Activated CD4-positive, alpha-beta T cell treated with anti-CD3 and anti-CD28 coated beads for 36 hours (primary cell): ENCODE measurements at places on chromosomes 7 and 10.

- no peak for DNase-seq
Observed at GRCh38 chr7:113083132-113083815, 3.4 kb downstream of the GPR85 start.

GRCh38 chr7:20323595-20323994, 7.1 kb upstream of the ITGB8 start:
- no peak for DNase-seq

- no peak for DNase-seq
Observed at GRCh38 chr7:158778471-158778870, 50.8 kb downstream of the ESYT2 start.

DNA sequence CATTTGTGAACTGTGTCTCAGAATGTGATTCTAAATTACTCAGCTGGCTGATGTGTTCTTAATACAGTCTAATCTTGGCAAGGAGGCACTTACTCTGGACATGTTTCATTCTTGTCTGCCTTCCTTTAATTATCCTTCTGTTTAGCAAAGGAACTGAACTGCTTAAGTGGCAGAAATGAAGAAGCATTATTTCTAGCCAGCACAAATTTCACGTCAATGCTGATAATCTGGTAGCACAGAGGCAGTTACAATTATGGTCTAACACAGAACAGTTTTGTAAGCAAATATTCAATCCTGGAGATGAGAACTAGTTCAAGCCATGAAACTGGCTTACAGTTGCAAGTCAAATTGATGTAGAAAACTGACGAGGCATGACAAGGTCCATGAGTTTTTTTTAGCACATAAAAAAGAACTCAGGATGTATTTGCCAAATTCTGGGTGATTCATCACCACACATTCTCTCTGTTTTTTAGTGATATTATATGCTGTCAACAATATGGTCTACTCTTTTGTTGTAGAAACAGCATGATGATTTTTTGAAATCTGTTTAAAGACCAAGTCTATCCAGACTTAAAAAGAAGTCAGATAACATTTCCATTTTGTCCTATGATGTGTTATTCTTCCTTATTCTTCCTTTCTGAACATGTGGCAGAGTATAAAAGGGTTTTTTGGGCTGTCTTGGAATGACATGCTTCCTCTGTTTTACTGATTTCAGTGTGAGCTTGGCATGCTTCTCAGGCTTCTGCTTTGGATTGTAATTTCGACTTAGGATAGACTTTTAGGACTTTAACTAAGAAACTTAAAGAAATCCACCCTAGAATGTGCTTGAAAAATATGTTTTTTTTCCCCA, 154.8 kb downstream of the DNAJB9 start:
- DNase-seq, result no peak

DNA sequence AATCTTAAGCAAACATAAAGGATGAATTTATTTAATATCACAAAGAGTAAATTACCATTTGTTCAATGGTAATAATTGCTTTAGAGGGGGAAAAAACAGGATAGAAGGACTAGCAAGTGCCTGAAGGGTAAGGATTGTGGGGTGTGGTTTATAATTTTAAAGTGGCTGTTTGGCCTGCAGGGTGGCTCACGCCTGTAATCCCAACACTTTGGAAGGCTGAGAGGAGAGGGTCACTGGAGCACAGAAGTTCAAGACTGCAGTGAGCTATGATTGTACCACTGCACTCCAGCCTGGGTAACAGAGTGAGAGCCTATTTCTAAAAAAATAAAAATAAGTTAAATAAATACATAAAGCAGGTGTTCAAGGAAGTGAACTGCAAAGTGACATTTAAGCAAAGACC, 199.9 kb upstream of the AHR start:
- no peak for DNase-seq

GRCh38 chr10:33653584-33654367, 319.3 kb upstream of the NRP1 start:
- DNase-seq, result no peak

- DNase-seq, result no peak
Observed at GRCh38 chr7:68276725-68277124, 1280.1 kb downstream of the TYW1 start.

DNA sequence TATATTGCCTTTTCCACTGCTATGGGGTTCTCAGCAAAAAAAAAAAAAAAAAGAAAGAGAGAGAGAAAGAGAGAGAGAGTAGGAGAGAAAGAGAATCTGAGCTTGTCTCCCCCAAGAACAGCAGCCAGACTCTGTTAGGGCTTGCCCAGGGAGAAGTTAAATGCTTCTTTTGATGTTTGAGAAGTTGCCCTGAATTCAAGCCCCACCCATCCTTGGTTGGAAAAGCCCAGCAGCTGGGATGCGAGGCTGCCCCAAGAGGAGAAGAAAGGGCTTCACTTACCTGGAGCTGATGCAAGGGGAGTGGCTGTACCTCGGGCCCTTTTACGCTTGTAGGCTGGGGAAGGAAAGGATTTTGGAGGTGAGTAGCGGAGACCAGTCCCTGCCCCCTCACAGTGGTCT, 20.9 kb upstream of the MGMT start:
- DNase-seq, result no peak

- no peak for DNase-seq
Observed at GRCh38 chr7:26319636-26320035, 28.0 kb downstream of the SNX10 start.

DNA sequence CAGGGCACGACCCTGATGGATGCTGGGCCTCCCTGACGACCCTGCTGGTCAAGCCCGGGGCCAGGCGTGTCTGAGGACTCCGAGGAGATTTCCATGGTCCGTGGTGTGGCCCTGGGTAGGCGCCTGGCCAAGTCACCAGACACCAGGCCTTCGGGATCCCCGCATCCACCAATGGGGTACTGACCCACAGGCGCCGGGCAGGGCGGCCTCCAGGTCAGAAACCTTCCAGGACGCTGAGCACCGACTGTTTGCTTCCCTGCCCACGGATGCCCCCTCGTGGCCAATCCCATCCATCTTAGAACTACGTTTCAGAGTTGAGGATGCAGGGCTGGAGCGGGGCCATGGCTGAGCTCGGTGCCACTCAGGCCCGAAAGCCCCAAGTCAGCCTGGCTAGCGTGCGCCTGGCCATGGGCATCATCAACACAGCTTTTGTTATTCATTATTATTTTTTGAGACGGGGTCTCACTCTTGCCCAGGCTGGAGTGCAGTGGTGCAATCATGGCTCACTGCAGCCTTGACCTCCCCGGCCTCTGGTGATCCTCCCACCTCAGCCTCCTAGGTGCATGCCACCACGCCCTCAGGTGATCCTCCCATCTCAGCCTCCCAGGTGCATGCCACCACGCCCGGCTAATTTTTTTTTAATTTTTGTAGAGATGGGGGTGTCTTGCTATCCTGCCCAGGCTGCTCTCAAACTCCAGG, 7.1 kb upstream of the AMZ1 start:
- peak; percentile 79 for DNase-seq

- DNase-seq, result peak; percentile 93
Observed at GRCh38 chr10:17228091-17229015, at the start of gene VIM. Gene VIM, plus strand, starts transcription at chr10:17228241. Its CDS starts 1,182 bp downstream, at chr10:17229423.

GRCh38 chr7:28996836-28997235, 38.7 kb upstream of the TRIL start:
- no peak for DNase-seq

DNA sequence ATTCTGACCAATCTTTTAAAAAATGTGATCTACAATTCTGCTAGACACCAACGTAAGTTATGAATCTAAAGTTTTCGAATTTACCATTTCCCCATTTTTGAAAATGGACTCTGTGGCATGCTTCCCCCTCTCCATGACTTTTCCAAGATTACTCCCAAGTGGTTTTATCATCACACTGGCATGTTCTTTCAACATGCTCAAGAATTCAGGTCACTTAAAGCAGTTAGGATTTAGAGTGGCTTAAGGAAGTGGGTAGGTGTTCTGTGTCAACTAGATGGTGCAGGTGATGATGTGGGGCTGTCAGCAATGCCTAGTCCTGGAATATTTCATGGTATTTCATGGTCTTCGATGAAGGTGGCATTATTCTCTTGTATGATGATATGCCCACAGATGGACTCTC, 164.0 kb upstream of the ASAH2 start:
- DNase-seq, result no peak

DNA sequence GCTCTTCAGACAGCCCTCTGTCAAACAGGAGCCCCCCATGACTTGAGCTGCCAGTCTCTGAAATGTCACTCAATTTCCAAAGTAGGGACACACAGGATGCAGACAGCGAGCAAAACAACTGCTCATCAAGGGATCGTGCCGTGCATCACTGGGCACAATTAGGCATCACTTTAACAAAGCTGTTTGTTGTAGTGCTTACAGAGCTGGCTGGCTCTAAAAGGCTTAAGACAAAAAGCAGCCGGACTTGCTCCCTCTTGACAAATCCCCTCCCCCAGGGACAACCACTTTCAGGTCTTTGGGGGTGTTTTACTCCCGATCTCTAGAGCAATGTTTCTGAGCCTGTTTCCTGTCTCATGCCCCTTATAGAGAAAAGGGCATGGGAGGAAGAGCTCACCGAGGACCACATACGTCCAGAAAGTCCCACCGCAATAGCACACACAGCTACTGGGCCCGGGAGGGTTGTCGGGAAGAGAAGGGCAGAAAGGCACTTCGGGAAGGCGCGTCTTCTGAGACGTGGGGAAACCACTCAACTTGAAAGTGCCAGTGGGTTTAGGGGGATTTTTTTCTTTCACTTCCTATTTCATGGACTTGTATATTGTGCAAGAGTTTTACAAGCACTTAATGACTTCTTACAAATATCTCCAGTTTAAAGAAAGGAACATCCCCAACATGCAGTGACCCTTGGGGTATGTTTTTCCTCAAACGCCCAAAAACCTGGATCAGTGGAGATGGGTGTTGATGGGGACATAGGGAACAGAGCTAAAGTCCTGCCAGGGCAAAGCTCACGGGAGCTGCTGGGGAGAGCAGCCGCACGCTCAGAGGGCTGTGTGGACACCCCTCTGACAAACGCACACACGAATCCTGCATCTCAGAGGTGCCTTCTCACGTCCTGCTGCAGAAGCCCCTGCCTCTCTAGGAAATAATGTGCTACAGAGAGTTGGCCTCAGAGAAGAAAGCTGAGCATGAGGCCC, 27.1 kb downstream of the LRRC20 start:
- peak; percentile 50 for DNase-seq

DNA sequence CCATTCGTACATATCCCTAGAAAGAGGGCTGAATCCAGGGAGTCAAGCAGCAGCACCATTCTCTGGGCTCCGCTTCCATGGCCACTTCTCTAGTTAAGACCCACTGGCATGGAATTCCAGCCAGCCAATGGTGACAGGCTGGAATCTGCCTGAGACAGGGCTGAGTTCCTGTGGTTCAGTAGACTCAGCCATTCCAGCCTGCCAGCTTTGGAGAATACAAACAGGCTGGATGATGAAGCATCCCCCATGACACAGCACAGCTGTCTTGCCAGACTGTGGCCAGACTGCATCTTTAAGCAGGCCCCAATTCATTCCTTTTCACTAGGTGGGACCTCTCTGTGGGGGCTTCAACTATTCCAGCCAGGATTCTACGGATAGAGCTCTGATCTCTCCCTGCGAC, 329.6 kb downstream of the XPNPEP1 start:
- no peak for DNase-seq

- DNase-seq, result no peak
Observed at GRCh38 chr10:126101325-126101724, 205.0 kb downstream of the FANK1 start.

GRCh38 chr10:124649214-124649613, 95.0 kb downstream of the FAM53B start:
- no peak for DNase-seq

DNA sequence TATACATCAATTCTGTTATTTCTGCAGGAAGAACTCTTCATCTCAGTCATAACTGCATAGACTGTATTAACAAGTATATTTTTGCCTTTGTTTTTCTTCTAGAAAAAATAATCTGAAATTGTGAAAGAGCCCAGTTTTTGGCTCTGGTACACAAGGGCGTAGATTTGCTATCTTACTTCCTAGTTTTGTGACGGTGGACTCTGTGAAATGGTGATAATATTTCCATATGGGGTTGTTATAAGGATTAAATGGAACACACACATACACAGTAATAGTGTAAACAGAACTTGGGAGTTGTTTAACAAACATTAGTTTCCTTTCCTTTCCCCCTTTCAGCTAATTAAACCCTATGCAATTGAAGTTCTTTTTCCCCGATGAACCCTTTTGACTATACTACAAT, 108.7 kb downstream of the MKLN1 start:
- DNase-seq, result no peak

DNA sequence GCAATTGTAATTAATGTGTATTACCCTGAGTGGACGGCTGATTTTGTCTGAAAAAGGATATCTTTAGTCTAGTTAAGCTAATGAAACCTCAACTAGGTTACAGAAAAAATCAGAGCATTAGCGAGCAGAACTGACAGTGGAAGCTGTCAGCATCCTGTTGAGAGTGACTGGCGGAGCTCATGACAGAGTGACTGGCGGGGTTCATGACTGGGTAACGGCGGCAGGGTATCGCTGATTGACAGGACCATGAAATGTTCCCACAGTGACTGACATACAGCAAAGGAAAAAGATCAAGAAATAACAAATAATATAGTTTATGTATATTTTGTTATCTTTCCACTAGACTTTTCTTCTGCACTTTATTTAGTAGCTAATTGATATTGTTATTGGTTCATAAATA, 202.5 kb upstream of the AGK start:
- DNase-seq, result no peak

DNA sequence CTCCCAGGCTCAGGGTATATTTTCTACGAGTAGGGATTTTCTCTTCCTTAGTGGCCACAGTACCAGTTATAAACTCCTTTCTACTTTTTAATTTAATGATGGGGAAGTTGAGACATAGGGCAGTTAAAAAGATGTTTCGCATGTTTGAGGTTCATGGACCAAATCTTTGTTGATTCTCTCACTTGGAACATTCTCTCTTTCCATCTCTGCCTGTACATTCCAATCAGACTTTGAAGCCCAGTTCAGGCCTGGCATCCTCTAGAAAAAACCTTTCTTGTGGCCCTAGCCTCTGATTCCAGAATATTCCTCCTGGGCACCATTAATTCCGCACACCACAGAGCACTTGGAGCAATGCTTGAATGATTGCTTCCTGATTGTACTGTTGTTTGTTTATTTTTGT, 18.5 kb downstream of the SLC13A4 start:
- DNase-seq, result no peak

DNA sequence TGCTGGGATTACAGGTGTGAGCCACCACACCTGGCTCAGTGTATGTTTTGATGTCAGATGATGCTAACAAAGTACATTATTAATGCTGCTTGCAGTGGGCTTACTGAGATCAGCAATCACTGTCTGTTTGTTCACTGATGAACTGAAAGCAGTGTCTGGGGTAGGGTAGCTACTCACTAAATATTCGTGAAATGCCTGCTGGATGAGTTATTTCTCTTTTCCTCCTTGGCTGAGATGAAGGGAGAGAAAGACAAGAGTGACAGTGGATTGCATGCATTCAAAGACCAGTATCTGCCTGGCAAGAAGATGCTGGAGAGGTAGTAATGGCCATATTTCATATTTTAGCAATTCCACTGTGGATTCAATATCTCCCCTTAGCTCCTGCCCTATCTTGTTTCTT, 32.3 kb downstream of the FAM107B start:
- DNase-seq, result no peak
